ENCODE measurements at places on chromosomes 2 and 18. TPM values are rescaled to one million over a fixed set of nuclear protein-coding genes. Genes with fewer than 3 reads are reported as not detected.
A peak's percentile ranks its signal among the peaks of the same experiment; 100 is the strongest.

Gene SCN2A
- total RNA-seq = 2.1 TPM

Gene ANKRD62
- total RNA-seq = not detected

Gene ABCA12
- under 0.01 TPM for total RNA-seq

- DNase-seq = no peak
- no peaks in the 10 kb centered on the region for H3K36me3 ChIP-seq
- no peaks in the 10 kb centered on the region for H3K27me3 ChIP-seq
- H3K27ac ChIP-seq = no peak overlapping the region
Observed at GRCh38 chr2:105861200-105861599, 116.5 kb downstream of the NCK2 start.

Gene PTPN4
- total RNA-seq = 22.3 TPM

DNA sequence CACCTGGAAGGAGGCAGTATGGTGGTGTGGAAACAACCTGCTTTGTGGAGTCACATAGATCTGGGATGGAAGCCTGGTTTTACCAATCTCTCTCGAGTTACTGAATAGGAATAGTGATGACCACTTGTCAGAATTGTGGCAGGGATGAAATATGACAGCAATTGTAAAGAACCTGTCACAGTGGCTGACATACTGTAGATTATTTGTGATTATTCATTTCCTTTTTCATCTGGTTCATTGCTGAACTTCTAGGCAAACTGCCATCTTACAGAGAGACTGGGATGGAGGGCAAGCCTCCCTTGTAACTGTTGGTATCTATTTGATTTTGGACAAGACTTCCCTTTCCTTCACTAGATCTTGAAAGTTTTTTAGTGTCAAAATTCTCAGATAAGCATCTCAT, 42.0 kb downstream of the FMNL2 start:
- no peak overlapping the region for H3K4me3 ChIP-seq
- H3K36me3 ChIP-seq = no peaks in the 10 kb centered on the region
- no peak overlapping the region for H3K27ac ChIP-seq
- H3K27me3 ChIP-seq = no peaks in the 10 kb centered on the region

Gene CCDC85A
- not detected for total RNA-seq

GRCh38 chr2:169509298-169509885, at the start of gene KLHL41:
Gene KLHL41, plus strand, starts transcription at chr2:169509702. Its CDS starts 77 bp downstream, at chr2:169509779.
- H3K27me3 ChIP-seq = no peaks in the 10 kb centered on the region
- peak within 1 kb of the TSS; percentile 37 for H3K27ac ChIP-seq

Gene NETO1
- total RNA-seq = 0.26 TPM

Gene TWIST2
- 118 TPM for total RNA-seq

Measured in fibroblast of lung (primary cell).